ENCODE measurements at places on chromosomes 1 and 21.

DNA sequence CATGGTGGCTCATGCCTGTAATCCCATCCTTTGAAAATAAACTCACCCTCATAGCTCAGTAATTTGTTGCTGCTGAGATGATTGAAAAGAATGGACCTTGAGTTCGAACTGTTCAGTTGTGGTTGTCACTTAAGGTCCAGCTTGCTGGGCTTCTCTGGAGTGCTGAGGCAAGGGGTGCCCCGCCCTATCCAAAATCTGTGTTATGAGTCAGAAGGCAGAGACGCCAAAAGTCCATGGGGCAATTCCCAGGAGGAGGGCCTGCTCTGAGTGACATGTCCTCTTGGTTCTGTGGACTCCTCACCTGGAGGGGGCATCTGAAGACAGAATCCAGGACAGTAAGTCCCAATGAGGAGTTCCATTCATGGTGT lies 64.8 kb downstream of the MYOM3 start:
- DNase-seq: peak; percentile 19

- no peak for DNase-seq
Measured at GRCh38 chr1:43059640-43060574, 101.2 kb upstream of the SLC2A1 start.

- peak; percentile 96 for DNase-seq
Measured at GRCh38 chr21:33915368-33916199, at the start of gene ATP5PO. Gene ATP5PO, minus strand, starts transcription at chr21:33915804. Its CDS starts 41 bp downstream, at chr21:33915763.

DNA sequence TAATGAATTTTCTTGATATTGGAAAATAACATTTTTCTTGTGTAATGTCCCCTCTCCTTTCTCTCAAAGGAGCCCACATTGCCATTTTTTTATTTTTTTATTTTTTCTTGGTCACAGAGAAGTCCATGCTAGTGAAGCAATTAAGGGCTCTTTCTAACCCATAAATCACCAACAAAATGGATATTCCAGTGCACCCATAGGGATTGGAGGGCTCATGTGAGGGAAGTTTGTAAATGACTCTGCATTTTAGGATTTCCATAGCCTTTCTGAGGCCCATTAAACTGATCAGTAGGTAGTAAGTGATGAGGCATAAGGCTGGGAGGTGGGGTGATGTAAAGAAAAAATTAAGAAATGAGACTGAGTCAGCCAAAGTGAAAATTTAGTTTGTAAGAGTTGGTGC lies 55.9 kb upstream of the JAK1 start:
- no peak for DNase-seq

GRCh38 chr1:164824542-164824941 lies 265.6 kb downstream of the PBX1 start:
- DNase-seq: no peak

DNA sequence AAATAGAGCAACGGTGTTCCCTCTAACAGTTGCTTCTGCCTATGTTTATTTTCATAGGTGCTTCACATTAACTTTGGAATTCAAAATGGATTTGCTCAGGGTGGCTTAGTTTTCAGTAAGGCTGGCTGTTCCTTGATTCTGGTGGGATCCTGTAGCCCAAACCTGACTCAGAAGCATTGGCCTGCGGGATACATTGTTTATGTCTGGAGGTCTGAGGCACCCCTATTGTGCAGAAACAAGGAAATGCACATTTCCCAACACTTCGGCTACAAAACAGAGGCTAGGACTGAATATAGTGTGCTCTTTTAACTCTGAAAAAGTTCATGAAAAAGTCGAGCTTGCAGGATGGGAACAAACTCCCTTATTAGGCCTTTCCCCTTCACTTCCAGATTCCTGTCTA lies 133.8 kb upstream of the F3 start:
- no peak for DNase-seq

- no peak for DNase-seq
Measured at GRCh38 chr1:171152549-171152948, 32.6 kb upstream of the FMO2 start.

DNA sequence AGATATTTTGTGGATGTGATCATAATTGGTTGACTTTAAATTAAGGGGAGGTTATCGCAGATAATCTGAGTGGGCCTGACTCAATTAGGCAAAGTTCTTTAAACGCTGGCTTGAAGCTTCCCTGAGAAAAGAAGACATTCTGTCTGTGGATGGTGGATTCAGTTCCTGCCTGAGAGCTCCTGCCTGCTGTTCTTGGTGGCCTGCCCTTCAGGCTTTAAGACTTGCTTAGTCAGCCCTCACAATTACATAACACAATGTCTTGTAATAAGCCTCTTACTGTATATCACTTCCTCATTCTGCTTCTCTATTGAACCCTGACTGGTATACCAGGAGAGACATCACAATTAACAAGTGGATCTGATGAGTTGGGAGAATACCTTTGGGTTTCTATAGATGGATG lies 50.2 kb downstream of the KCNJ6 start:
- no peak for DNase-seq

DNA sequence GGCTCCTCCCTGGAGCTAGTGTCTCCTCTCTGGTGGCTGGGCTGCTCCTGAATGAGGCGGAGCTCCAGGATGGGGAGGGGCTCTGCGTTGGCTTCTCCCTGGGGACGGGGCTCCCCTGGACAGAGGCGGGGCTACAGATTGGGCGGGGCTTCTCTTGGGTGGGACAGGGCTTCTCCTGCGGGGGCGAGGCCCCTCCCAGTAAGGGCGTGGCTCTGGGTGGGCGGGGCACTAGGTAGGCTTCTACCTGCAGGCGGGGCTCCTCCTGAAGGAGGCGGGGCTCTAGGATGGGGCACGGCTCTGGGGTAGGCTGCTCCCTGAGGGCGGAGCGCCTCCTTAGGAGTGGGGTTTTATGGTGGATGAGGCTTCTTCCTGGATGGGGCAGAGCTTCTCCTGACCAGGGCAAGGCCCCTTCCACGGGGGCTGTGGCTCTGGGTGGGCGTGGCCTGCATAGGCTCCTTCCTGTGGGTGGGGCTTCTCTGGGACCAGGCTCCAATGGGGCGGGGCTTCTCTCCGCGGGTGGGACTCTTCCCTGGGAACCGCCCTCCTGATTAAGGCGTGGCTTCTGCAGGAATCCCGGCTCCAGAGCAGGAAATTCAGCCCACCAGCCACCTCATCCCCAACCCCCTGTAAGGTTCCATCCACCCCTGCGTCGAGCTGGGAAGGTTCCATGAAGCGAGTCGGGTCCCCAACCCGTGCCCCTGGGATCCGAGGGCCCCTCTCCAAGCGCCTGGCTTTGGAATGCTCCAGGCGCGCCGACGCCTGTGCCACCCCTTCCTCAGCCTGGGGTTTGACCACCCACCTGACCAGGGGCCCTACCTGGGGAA lies 22.7 kb upstream of the ARF1 start:
- DNase-seq: no peak

GRCh38 chr1:195188821-195189220 lies 1419.4 kb downstream of the KCNT2 start:
- no peak for DNase-seq

DNA sequence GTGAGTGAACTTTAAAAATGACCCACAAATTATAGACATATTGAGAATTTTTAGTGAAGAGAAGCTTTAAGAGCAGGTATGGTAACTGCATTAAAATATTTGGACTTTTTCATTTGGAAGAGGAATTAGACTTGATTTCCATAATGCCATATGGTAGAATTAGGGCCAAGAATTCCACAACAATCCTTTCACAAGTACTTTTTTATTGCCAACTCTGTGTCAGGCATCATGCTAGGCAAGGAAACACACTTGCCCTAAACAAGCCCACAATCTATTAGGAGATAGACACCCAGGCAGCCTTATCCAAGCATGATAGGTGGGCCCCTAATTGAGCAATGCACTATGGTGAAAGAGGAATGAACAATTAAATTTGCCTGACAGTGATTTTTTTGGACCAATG lies 353.0 kb downstream of the TGFB2 start:
- no peak for DNase-seq

DNA sequence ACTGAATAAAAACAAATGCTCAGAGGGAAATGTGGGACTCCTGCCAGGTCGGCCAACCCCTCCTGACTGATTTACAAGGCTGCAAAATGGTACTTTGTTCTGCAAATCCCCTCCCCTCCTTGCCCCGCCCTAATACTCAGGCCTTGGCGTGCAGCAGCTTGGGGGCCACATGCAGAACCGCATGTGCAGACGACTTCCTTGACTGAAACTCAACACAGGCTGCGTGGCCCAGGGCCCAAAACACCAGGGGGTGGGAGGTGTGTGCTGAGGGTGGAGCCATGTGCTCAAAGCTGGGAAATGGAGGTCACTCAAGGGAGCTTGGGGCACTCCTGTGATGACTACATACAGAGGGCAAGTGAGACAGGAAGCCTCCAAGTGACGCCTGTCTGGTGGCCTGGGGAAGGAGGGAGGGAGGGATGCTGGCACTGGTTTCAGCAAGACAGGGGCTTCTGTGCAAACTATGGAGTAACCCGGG lies 87.2 kb downstream of the MRPL37 start:
- peak; percentile 80 for DNase-seq

- DNase-seq: peak; percentile 75
Measured at GRCh38 chr1:66623812-66624211, 89.9 kb downstream of the SGIP1 start.

- peak; percentile 69 for DNase-seq
Measured at GRCh38 chr21:38171723-38172344, 85.0 kb upstream of the KCNJ15 start.

GRCh38 chr1:202843081-202843480 lies 32.3 kb downstream of the PCAT6 start:
- no peak for DNase-seq

DNA sequence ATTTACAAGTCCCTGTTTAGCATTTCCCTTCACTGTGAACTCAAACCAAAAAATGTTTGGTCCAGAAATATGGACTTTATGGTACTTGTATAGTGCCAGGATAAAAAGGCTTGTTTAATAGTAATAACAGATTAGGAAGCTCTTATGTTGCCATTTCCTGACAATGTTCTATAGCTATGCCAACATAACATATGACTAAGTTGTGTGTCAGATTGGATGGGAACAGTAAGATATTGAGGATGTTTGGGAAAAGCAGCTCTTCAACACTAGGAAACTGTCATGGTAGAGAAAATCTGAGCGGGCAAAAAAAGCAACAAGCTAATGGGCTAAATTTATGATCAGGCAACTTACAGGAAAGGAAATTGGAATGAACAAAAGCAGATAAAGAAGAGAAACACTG lies 287.1 kb upstream of the ADGRL4 start:
- DNase-seq: no peak

DNA sequence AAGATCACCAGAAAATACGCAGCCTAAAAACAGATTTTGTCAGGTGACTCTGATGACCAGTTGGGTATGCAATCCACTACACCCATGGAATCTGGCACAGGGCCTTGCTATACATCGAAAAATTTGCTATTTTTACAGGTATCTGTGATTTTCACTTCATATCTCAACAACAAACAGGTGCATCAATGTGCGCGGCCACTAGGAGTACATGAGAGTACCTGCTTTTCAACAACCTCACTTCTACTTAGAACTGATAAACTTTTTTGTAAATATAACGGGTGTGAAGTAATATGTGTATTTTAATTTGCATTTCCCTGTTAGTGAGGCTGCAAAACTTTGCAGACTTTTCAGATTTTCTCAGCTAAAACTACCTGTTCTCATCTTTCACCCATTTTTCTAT lies 80.8 kb downstream of the SLC45A1 start:
- DNase-seq: no peak

DNA sequence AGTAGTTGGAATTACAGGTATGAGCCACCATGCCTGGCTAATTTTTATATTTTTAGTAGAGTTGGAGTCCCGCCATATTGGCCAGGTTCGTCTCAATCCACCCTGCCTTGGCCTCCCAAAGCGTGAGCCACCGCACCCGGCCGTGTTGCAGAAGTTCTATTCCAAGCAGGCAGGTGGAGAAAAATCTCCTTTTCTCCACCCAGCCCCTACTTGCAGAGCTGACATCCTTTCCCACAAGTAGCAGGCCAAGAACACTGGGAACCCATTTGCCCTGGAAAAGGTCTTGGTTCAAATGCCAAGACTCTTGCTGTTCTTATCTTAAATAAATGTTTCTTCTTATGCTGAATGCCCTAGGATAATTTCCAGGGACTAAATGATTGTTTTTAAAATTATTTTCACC lies 17.5 kb downstream of the AGL start:
- no peak for DNase-seq

DNA sequence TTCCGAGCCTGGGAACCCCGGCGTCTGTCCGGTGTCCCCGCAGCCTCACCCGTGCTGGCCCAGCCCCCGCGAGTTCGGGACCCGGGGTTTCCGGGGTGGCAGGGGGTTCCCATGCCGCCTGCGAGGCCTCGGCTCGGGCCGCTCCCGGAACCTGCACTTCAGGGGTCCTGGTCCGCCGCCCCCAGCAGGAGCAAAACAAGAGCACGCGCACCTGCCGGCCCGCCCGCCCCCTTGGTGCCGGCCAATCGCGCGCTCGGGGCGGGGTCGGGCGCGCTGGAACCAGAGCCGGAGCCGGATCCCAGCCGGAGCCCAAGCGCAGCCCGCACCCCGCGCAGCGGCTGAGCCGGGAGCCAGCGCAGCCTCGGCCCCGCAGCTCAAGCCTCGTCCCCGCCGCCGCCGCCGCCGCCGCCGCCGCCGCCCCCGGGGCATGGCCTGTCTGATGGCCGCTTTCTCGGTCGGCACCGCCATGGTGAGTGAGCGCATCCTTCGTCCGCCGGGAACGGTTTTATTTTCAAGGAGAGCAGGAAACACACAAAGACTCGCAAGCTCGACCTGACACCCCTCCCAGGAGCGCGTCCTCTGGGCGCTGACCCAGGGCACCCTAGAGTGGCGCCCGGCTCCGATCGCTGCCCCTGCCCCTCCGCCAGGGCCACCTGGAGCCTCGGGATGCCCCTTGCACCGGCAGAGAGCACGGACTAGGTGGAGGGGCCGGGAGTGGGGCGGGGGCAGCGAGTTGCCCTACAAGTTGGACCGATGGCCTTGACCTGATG lies at the start of gene ABCG1:
Gene ABCG1, plus strand, starts transcription at position 305 of the 770 bp plus-strand sequence. Its CDS starts 123 bp downstream, at position 428.
- DNase-seq: no peak

DNA sequence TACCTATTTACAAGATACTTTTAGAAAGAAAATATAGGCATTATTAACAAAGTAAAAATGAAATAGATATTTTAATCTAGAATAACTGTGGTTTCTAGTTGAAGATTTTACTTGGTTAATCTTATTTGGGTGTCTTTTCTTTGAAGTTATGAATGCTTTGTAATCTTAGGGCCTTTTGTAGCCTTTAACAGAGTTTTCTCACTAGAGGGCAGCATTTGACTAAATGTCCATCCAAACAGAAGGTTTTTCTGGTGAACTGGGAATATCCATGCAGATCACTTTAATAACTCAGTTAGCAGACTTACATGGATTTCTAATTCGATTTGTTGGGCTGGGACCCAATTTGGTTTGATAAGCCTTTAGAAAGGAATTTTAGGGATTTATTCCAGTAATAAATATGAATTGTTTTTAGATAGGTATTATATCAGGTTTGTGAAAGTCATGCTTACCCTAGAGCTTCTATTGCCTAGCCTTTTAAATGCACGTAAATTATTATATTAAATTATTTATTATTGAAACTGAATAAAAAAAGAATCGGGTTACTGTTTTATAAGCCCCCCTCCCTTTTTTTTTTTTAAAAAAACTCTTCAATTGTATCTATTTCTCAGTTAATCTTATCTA lies 119.7 kb downstream of the ZNF326 start:
- DNase-seq: peak; percentile 19

- DNase-seq: no peak
Measured at GRCh38 chr1:1889090-1889750, 1.7 kb downstream of the GNB1 start.

- no peak for DNase-seq
Measured at GRCh38 chr21:46116189-46116775, 18.4 kb downstream of the COL6A2 start.

- no peak for DNase-seq
Measured at GRCh38 chr1:69146303-69146702, 421.4 kb upstream of the LRRC7 start.
